ENCODE measurements at places on chromosomes 12 and 14.

GRCh38 chr14:93956514-93957332 lies 19.6 kb downstream of the ASB2 start:
- no peak for DNase-seq

DNA sequence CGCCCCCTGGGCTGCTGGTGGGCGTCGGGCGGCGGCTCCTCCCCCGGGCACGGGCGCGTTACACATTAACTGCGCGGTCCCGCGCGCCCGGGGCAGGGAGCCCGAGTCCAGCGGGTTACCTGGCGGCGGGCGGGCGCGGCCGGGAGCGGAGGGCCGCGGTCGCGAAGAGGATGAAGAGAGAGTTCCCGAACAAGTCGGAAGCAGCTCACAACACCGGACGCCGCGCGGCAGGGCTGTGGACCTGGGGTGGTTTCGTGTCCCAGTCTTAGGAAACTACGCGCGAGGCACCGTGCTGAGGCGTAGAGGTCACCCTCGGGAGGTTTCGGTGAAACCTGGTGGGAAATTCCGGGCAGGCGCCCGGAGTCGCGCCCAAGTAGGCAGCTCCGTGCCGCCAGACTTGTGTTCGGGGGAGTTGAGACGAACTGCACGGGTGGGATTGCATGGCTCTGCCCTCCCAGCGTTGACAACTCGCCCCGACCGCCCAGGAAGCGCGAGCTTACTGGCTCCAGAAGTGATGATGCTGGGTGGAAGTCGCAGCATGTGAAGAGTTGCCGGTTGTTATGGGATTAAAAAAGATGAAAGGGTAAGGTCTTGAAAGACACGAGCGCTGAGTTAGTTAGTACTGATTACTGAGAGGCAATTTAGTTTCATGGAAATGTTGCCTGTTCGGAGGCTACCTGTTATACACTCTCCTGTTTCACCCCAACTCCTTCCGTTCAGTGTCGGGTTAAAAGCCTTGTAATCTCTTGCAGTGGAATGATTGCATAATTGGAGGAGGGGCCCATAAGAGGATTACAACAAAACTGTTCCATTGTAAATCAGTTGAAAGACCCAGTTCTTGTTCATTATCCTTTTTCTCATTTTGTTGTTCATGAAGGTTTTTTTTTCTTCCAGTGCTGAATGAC lies 879 bp downstream of the RAB3IP start:
- DNase-seq: peak; percentile 20

DNA sequence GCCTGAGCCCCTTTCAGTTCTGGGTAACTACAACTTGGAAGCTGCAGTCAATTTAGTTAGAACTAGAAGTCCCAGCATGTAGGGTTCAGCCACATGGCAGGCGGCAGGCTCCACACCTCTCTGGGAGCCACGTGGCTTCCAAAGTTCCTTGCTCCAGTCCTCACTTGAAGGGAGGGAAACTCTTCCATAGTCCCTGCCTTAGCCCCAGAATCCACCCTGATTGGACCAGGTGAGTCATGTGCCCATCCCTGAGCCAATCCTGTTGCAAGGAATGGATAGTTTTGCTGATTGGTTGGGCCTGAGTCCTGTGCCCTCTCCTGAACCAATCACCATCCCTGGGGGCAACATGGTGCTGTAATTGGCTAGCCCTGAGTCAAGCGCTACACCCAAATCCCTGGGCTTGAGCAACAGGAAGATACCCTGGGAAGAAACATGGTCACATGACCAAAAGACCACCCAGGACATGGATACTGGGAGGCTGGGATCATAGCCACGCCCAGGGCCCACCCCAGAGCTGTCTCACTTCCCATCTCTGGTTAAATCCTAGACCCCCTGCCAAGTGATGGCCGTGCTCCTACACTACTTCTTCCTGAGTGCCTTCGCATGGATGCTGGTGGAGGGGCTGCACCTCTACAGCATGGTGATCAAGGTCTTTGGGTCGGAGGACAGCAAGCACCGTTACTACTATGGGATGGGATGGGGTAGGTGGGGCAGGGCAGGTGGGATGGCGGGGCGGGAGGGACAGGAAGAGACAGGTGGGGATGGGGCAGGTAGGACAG lies 154.7 kb downstream of the ADGRD1 start:
- DNase-seq: no peak

GRCh38 chr12:68673788-68674187 lies 13.0 kb upstream of the NUP107 start:
- DNase-seq: no peak

GRCh38 chr12:18754124-18754707 lies 16.3 kb downstream of the CAPZA3 start:
- no peak for DNase-seq

DNA sequence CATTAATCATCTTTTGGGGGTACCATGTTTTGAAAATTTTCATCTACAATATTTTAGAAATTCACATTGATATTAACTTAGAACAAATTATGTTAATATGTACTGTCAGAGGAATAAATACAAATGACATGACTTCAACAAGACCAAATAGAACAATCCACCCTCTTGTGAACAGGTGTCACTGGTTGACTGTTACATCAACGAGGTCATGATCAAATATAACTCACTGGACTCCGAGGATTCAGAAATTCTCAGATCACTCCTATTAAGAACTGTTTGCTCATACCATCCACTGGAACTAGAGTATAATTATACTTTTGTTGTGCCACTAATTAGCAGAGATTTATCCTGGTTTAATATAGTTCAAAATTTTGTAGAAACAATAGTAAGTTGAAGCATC lies 318.8 kb downstream of the PRKD1 start:
- DNase-seq: no peak

DNA sequence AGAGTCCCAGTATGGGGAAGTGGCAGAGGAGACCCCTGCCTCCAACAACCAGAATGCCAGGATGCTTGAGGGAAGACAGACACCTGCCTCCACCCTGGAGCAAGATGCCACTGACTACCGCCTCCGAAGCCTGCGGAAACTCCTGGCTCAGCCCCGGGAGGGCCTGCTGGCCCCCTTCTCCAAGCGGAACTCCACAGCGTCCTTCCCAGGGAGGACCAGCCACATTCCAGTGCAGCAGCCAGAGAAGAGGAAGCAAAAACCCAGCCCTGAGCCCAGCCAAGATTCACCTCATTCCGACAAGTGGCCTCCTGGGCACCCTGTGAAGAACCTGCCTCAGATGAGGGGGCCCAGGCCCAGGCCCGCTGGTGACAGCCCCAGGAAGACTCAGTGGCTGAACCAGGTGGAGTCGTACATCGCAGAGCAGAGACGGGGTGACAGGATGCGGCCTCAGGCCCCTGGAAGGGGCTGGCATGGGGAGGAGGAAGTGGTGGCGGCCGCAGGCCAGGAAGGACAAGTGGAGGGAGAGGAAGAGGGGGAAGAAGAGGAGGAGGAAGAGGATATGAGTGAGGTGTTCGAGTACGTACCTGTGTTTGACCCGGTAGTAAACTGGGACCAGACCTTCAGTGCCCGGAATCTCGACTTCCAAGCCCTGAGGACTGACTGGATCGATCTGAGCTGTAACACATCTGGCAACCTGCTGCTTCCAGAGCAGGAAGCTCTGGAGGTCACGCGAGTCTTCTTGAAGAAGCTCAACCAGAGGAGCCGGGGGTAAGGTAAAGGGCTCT lies 93.7 kb downstream of the B4GALNT3 start:
- DNase-seq: peak; percentile 33

GRCh38 chr14:36834293-36834692 lies 172.6 kb downstream of the PAX9 start:
- DNase-seq: no peak

GRCh38 chr12:59414051-59414450 lies 181.8 kb upstream of the SLC16A7 start:
- no peak for DNase-seq

DNA sequence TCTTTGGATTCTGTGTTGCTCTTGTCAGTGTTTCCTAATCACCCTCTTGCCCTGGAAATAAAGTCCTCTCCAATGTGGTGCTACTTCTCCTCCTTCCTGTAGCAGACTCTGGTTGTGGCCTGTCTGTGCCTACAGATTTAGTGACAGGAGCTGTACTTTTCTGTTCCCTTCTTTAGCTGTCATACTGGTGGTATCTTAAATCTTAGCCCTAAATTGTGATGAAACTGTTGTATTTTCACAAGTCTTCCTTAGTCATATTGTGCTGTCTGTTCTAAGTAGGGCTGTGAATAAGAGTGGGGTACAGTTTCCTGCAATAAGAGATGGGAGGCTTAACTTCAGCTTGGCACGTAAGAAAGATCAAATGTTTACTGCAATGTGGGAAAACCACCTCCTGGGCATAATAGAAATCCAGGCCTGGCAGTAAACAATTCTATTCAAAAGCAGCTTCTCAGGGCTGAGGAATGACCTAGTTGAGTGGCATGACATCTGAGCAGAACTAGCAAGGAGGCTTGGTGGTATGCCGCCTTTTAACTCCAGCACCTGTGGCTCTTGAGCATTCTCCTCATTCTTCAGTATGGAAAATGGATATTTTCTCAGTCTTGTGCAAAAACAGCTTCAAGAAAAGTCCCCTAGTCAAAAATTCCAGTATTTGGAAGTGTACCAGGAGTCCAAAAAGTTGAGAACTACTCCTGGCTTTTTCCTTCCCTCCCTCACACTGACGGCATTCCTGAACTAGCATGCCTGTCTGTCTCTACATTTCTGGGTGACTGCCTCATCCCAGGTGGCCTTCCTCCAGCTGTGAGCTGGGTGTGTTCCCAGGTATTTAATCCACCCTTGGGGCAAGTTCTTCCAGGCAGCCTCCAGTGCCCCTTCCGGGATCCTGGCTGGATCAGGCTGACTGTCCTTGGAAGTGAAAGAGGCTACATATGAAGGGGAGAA lies 19.5 kb downstream of the ANO6 start:
- no peak for DNase-seq

- no peak for DNase-seq
Observed at GRCh38 chr14:99822800-99823455, 29.7 kb downstream of the EML1 start.

Measured in GDM1 (cell line).